ENCODE measurements at places on chromosomes 7 and 10.

GRCh38 chr10:96584035-96584434, 2.8 kb downstream of the TM9SF3 start:
- no peak for DNase-seq

DNA sequence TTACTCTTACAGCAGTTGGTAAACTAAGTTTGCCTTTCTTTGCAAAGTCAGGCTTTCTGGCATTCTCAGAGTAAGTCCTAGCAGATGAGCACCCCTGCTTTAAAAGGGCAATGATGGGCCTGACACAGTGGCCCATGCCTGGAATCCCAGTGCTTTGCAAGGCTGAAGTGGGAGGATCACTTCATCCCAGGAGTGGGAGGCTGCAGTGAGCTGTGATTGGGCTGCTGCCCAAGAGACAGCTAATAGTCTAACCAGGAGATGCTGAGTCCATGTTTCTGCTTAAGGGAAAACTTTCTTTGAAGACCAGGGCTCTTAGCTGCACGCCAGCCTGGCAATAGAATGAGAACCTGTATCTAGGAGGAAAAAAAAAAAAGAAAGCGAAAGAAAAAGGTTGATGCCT, 100.2 kb upstream of the MPP7 start:
- DNase-seq: no peak

- DNase-seq: no peak
Measured at GRCh38 chr7:2157473-2158279, 75.1 kb downstream of the MAD1L1 start.

GRCh38 chr7:133112976-133113375, 31.1 kb upstream of the CHCHD3 start:
- DNase-seq: no peak

Measured in nephron progenitor cell (in vitro differentiated cells).